ENCODE measurements at places on chromosomes 7 and 10. TPM values are rescaled to one million over a fixed set of nuclear protein-coding genes. Genes with fewer than 3 reads are reported as not detected.

Gene VAX1
- not detected for polyA plus RNA-seq

Gene DYNC1I1
- 8.8 TPM for polyA plus RNA-seq

Gene PNLIPRP2
- polyA plus RNA-seq = not detected

Gene VIPR2
- 0.33 TPM for polyA plus RNA-seq

Gene FRMD4A
- polyA plus RNA-seq = 54.7 TPM

Gene LMBR1
- 45.7 TPM for polyA plus RNA-seq

Gene NANOS1
- 5.3 TPM for polyA plus RNA-seq

Gene CUBN
- polyA plus RNA-seq = 3.3 TPM

Gene CLCN1
- not detected for polyA plus RNA-seq

Gene CLRN3
- polyA plus RNA-seq = 0.26 TPM

Gene JAKMIP3
- polyA plus RNA-seq = 0.29 TPM

Gene PCLO
- polyA plus RNA-seq = 6.2 TPM

Gene UBTD1
- polyA plus RNA-seq = 28.0 TPM

Gene MINDY3
- polyA plus RNA-seq = 34.3 TPM

Gene UPK3B
- polyA plus RNA-seq = 56.1 TPM

Gene GIMAP1
- polyA plus RNA-seq = 5.7 TPM

Gene CRTAC1
- 6.4 TPM for polyA plus RNA-seq

Gene ELAPOR2
- polyA plus RNA-seq = 23.4 TPM

Data from right lung (tissue), 10 donors.